ENCODE measurements at places on chromosomes 4 and X.

- no peak for DNase-seq
Measured at GRCh38 chr4:5192271-5192670, 141.0 kb downstream of the STK32B start.

GRCh38 chrX:33183361-33183760 is 28.0 kb downstream of the DMD start:
- DNase-seq, result no peak

DNA sequence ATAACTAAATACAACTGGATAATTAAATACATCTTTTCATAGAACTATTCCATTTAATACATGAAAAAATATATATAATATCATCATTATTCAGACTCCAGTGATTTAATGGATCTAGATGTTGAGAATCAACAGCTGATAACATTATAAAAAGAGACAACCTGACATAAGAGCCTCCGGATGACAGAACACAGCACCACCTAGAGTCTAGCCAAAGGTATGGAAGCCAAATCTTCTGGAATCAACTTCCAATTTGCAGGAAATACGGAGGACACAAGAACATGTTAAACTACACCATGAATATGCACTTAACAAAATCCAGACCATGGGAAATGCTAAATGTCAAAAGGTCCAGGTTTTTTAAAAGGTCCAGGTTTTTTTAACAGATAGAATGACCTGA is 55.0 kb downstream of the LRBA start:
- DNase-seq, result no peak

- DNase-seq, result peak; percentile 89
Measured at GRCh38 chrX:104136241-104137019, 20.4 kb downstream of the SLC25A53 start.

DNA sequence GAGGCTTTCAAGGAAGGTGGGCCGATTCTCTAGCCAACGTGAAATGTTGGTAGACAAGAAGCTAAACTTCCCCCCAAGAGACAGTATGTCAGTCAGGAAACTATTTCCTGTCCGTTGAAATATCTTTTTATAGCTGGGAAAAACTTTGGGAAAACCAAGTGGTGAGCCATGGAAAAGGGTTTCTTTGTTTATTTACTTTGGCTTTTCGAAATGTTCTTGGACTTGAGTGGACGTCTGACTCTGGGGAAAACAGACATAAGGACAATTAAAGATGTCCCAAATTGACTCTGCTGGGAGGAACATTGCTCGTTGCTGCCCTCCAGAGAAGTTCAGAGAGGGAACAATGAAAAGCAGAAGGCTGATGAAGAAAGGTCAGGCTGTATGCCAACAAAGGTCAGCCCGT is 295.4 kb downstream of the RAPGEF2 start:
- DNase-seq, result no peak

- DNase-seq, result no peak
Measured at GRCh38 chrX:15474028-15474427, 19.1 kb downstream of the PIR start.

GRCh38 chr4:184957446-184958115 is 60.7 kb upstream of the HELT start:
- DNase-seq, result peak; percentile 73

DNA sequence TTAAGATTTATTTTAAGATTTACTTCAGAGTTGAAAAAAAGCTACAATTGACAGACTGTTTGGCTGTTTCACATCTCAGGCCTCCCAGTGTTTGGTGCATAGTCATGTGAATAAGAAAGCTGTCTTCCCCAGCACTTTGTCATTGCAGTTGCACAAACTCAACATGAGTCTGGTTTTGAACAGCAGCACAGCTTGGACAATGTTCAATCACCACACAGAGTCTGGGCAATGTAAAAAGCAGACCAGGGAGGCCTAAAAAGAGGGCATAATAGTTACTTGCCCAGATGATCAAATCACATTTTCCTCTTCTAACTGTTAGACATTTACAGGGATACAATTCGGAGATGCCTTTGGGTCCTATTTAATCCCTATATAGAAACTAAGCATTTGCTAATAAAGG is 1055.0 kb downstream of the RPA4 start:
- DNase-seq, result no peak

- peak; percentile 86 for DNase-seq
Measured at GRCh38 chrX:132119821-132120515, 7.9 kb downstream of the FRMD7 start.

- no peak for DNase-seq
Measured at GRCh38 chr4:109294006-109294405, 8.5 kb downstream of the COL25A1 start.

DNA sequence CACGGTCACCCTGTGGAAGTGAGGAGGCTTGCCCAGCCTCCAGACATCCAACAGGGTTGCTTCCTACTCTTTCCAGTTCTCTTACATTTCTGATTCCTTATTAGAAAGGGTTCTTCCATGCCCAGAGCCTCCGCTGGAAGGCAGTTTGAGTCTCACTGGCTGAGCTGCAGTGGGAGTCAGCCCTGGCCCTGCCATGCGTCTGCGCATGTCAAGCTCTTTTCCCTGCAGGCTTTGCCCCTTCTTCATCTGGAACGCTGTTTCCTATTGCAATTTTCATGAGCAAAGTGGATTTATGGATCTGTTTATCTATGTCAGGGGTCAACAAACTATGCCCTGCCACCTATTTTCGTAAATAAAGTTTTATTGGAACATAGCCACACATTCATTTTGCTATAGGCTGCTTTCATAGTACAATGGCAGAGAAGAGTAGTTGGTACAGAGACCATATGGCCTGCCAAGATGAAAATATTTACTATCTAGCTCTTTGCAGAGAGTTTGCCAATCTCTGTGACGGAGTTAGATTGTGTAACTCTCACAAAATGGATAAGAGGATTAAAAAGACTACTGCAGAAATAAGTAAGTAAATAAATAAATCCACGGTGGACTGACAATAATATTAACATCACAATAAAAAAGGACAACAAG is 3.9 kb upstream of the CHRNA9 start:
- no peak for DNase-seq

- DNase-seq, result no peak
Measured at GRCh38 chr4:113467581-113467980, 294.0 kb downstream of the CAMK2D start.
